ENCODE measurements at places on chromosomes 3 and 15. TPM values are rescaled to one million over a fixed set of nuclear protein-coding genes. Genes with fewer than 3 reads are reported as not detected.

GRCh38 chr15:71124937-71125790 lies 9.9 kb downstream of the THSD4 start:
- no peak for DNase-seq

DNA sequence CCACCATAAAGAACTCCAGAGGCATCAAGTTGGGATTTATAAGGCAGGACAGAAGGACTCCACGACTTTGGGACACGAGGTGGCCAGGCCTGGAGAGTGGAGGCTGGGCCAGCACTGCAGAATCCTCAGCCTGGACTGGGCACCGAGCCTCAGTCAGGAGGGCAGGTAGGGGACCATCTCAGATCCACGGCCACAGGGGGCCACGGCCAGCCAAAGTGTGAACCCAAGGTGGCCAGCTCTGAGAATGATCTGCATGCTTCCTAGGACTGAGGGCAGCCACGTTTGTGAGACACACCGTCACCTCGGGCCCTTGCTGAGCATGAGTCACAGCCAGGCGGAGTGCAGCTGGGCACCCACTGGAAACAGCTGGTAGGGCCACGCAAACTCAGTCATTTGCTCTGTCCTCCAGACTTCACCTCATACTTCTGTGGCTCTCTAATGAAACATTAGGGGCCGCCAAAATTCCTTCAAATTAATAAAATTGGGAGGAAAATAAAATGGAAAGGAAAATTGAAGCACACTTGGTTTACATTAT lies 65.8 kb downstream of the CTNNB1 start:
- DNase-seq, result no peak

- DNase-seq, result no peak
These were observed 310.8 kb downstream of the GABRB3 start for GRCh38 chr15:26461847-26462608.

DNA sequence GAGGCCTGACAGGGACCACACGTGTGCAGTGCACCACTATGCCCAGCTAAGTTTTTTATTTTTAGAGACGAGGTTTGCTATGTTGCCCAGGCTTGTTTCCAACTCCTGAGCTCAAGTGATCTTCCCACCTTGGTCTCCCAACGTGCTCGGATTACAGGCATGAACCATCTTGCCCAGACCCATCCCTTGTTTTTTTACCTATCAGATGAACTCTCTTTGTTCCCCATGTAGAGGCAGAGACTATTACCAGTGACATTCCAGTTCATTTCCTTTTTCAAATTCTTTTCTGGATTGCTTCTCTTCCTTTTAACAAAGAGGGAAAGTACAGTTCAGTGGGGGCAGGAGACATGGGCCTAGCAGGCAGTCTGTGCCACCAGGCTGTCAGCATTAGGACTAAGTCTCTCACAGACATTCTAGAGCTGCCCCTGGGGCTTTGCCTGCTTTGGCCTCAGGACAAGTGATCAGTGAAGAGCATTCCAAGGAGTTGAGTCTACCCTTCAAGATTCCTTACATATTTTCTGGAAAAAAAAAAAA lies 103.5 kb upstream of the SLC7A14 start:
- DNase-seq, result no peak

The SERINC4 gene
- 0.30 TPM for total RNA-seq

The DPPA2 gene
- total RNA-seq, result not detected

The AMIGO3 gene
- not detected for total RNA-seq

The CTXN2 gene
- total RNA-seq, result not detected

All from Right ventricle myocardium inferior (tissue), 1 donor.